Lung (tissue), 17 donors: ENCODE measurements at places on chromosomes 7 and 10. TPM values are rescaled to one million over a fixed set of nuclear protein-coding genes. Genes with fewer than 3 reads are reported as not detected.

Gene GBF1
- total RNA-seq = 34.0 TPM

Gene GLCCI1
- 60.2 TPM for total RNA-seq

Gene DNAJC2
- total RNA-seq = 21.6 TPM

Gene CYP2C9
- 3.9 TPM for total RNA-seq

Gene ARHGAP22
- total RNA-seq = 4.9 TPM

Gene ADAM12
- total RNA-seq = 5.8 TPM

Gene FGFR2
- total RNA-seq = 64.2 TPM

Gene ACTL6B
- not detected for total RNA-seq

Gene CASTOR2
- total RNA-seq = 6.7 TPM

Gene HOXA4
- total RNA-seq = 2.7 TPM
